ENCODE measurements at places on chromosomes 3 and 15. TPM values are rescaled to one million over a fixed set of nuclear protein-coding genes. Genes with fewer than 3 reads are reported as not detected.

The GOLGA8N gene
- total RNA-seq, result 17.8 TPM

GRCh38 chr3:172679599-172679998 is 31.3 kb downstream of the NCEH1 start:
- H3K4me3 ChIP-seq, result no peak overlapping the region
- peaks cover 27% of the 10 kb centered on the region for H3K4me1 ChIP-seq
- no peaks in the 10 kb centered on the region for H3K36me3 ChIP-seq
- no peaks in the 10 kb centered on the region for H3K27me3 ChIP-seq
- no peak for DNase-seq

The CGNL1 gene
- total RNA-seq, result 7.1 TPM

DNA sequence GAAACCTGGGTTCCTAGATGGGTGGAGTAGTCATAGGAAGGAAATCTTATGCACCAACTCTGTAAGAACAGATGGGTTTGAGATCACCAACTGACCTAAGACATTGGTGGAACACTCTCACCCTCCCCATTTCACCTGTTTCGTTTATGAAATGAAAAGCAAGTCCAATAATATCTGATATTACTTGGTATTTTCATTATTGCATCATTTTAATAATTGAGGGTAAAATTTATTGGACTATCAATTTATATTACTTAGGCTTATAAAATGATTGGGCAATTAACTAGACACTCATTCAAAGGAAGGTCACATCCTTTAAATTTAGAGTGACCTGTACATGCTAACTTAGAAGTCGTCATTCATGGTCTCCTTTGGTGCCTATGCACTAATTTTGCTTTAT is 503.9 kb downstream of the TAFA4 start:
- H3K4me1 ChIP-seq, result no peaks in the 10 kb centered on the region
- H3K27me3 ChIP-seq, result peaks cover 4% of the 10 kb centered on the region
- no peak for DNase-seq
- no peak overlapping the region for H3K27ac ChIP-seq
- no peaks in the 10 kb centered on the region for H3K36me3 ChIP-seq
